NCI-H1930 (cell line): ENCODE measurements at places on chromosomes 13 and 19.

GRCh38 chr13:64709079-64709478 is 2521.1 kb downstream of the PCDH9 start:
- no peak for DNase-seq

- DNase-seq = no peak
Measured at GRCh38 chr13:67366533-67366932, 136.4 kb upstream of the PCDH9 start.

DNA sequence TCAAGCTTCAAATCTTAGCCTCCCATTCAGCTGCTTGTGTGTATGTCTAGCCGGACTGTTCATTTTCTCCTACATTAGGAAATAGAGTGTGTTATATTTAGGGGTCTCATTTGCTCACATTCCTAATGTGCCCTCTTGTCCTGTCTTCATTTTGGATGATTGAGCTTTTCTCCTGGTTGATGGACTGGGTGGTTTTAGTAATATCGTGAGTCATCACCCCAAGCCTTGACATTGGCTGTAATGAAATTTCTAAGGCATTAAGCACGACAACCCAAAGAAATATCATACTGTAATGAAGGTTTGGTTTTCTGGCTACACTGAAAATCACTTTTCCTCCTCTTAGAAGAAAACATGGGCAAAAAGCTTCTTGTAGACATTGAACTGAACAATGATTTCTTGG is 110.7 kb upstream of the WASF3 start:
- no peak for DNase-seq

DNA sequence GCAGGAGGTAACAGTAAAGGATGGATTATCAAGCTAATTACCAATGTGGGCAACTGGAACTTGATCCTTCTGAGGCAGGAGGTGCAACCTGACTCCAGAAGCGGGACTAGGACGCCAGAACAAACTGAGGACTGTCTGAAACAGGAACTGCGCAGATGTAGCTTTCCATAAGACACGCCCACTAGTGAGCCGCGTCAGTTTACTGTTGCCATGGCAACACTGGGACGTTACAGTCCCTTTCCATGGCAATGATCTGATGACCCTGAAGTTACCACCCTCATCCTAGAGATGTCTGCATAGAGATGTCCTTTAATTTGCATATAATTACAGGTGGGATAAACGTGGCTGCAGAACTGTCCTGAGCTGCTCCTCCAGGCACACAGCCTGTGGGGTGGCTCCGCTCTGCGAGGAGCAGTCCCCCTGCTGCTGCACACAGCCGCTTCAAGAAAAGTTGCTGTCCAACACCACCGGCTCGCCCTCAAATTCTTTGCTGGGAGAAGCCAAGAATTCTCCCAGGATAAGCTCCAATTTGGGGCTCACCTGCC is 816.6 kb downstream of the UQCRFS1 start:
- no peak for DNase-seq

DNA sequence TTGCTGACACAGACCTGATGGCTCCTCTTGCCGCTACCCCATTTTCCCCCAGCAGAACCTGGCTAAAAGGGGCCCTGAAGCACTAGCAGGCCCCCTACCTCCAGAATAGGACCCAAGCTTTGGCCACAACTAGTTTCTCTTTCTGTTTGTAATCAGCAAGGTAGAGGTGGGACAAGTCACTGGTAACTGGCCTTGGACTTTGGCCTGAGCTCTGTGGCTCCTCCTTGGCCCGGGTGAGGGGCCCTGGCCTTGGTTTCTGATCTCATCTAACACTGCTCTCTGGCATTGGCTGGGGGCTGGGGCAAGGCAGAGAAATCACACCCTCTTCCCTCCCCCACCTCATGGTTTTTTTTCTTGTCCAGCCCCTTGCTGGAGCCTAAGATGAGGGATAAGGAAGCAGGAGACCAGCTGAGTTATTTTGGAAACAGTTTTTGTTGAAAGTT is 2.1 kb downstream of the CALM3 start:
- no peak for DNase-seq

DNA sequence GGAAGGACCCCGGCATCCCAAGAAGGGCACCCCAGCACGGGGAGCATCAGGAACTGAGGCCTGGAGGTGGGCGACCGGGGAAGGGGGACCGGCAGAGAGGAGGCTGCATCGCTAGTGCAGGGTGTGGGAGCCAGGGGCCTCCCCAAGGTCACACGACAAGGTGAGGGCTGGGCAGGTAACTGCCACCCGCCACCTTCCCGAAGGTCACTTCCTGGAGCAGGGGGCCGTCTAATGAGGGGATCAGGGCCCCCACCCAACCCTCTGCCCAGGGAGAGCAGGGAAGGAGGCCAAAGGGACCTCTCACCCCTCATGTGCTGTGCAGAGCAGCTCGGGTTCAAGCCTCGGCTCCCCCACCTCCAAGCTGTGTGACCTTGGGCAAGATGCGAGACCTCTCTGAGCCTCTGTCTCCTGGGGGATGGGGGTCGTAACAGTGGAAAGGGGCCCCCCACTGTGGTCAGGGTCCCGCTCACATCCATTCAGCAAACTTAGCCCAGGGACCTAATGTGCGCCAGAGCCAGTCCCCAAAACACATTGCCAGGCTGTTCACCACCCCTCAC is 6.0 kb downstream of the ZBTB7A start:
- no peak for DNase-seq

GRCh38 chr19:4730740-4731171 is 7.1 kb upstream of the DPP9 start:
- no peak for DNase-seq

GRCh38 chr13:19713186-19713965 is 69.4 kb downstream of the PSPC1 start:
- no peak for DNase-seq
